Peyer's patch (tissue), 4 donors: ENCODE measurements at places on chromosomes 12 and 14.

- no peak for DNase-seq
These were observed 106.4 kb downstream of the DIP2B start for GRCh38 chr12:50611021-50611744.

DNA sequence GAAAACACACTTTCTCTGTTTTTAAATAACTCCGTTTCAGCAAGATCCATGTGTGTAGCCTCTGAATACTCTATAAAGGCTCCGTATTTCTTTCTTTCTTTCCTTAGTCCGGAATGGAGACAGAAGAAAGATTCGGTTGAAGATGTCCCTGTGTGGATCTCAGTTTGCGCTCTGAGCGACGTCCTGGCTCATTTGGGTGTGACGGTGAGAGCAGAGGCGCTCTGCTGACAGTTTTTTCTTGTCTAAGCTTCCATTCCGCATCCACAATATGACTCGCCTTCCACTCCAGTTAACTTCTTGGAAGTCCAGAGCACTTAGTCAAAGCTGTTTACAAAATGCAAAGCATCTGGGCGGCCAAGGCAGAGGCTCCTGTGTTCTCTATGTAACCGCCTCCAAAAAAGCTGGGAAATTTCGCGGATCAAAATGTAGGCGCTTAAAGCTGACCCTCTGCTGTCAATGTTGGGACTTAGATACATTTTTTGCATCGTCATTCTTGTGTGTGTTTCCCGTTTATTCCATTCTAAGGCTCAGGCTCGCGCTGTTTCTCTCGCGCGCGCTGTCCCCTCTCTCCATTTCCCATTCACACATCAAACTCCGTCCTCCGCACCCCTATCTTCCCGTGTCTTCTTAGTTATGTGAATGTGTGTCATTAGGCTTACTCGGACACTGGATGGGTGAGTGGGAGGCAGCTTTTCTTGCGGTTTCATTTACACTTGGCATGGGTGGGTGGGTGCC is 880 bp upstream of the FLRT2 start:
- DNase-seq = no peak

GRCh38 chr12:17640615-17641014 is 449.4 kb downstream of the RERGL start:
- DNase-seq = no peak

GRCh38 chr14:88196925-88197324 is 126.1 kb downstream of the KCNK10 start:
- no peak for DNase-seq

GRCh38 chr12:67647181-67647798 is 1.3 kb upstream of the DYRK2 start:
- peak; percentile 85 for DNase-seq

- DNase-seq = no peak
These were observed 5.9 kb upstream of the ITGB7 start for GRCh38 chr12:53212931-53213330.

- DNase-seq = no peak
These were observed 163.5 kb downstream of the CCER1 start for GRCh38 chr12:90791445-90791844.

- no peak for DNase-seq
These were observed 9.9 kb upstream of the SLC6A12 start for GRCh38 chr12:223841-224240.

GRCh38 chr12:25979059-25979458 is 20.6 kb downstream of the RASSF8 start:
- no peak for DNase-seq

DNA sequence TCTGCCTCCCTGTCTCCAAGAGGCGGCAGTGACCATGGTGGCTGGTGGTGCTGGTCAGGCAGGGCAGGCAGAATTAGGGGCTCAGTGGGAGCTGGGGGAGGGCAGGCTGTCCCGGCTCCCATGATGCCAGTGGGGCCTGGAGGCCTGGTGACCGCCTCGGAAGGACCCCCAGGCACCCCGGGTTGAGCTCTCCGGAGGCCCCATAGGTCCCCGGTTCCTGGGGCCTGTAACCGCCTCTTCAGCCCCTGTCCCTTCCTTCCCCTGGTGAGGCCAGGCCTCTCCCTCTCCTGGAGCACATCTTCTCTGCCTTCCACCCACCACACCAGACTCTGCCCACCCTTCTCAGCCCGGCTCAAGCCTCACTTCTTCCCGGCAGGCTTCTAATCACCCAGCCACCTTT is 117.7 kb upstream of the GSC start:
- DNase-seq = no peak

DNA sequence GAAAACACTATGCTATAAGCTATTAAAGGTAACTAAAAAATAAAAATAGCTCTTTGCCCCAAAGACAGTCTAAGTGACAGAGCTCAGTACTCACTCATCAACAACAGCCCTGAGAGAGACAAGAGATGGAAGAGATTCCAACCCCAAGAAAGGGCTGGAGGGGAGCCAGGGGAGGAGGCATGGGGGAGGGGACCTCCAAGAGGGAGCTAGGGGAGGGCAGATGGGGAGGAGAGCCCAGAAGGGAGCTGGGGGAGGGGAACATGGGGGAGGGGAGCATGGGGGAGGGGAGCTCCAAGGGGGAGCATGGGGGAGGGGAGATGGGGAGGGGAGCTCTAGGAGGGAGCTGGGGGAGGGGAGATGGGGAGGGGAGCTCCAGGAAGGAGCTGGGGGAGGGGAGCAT is 7.7 kb downstream of the SSH1 start:
- DNase-seq = no peak

- no peak for DNase-seq
These were observed 22.7 kb upstream of the PPP2R5C start for GRCh38 chr14:101738703-101739320.

DNA sequence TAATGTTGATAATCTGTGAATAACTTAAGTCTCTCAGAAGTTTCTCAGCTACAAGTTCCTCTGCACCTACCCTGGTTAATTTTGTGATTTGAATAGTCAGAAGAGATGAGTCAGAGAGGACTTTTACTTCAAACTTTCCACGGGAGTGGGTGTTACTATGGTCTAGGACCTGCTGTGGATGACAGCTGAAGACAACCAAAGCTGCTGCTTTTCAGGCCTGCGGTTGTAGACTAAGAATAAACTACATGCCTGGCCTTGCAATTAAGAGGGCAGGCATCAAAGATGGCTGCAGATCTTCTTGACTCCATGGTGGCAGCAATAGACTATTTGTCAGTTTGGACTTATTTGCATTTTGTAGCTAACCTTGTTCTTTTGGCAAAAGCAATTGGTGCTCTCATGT is 227.1 kb upstream of the KRR1 start:
- DNase-seq = no peak

GRCh38 chr12:3259973-3260372 is 182.8 kb downstream of the TSPAN9 start:
- DNase-seq = no peak

- peak; percentile 76 for DNase-seq
These were observed 768 bp downstream of the PTPN11 start for GRCh38 chr12:112419297-112420133.

- DNase-seq = no peak
These were observed 29.3 kb downstream of the DIO3 start for GRCh38 chr14:101590616-101591015.

DNA sequence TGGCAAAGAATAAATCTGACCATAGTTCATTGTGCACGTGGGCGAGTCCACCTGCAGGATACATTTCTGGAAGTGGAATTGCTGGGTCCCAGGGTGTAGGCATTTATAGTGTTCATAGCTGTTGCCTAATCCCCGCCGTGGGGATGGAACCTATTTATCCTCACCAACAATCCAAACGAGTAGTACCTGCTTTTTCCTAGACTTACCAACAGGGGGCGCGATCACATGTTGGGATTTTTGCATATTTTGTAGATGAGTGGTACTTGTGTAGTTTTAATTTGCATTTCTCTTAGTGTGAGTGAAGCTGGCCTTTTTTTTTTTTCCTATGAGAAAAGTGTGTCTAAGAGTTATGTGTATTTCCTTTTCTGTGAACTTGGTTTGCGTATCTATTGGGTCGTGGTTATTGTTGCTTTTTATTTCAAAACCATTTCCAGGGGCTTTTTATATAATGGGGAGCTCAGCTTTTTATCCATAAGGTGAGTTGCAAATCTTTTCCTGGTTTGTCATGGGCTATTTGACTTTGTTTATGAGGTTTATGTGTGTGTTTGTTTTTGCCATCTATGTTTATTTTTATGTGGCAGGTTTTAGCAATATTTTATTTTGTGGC is 67.2 kb downstream of the CCDC92 start:
- DNase-seq = peak; percentile 54

DNA sequence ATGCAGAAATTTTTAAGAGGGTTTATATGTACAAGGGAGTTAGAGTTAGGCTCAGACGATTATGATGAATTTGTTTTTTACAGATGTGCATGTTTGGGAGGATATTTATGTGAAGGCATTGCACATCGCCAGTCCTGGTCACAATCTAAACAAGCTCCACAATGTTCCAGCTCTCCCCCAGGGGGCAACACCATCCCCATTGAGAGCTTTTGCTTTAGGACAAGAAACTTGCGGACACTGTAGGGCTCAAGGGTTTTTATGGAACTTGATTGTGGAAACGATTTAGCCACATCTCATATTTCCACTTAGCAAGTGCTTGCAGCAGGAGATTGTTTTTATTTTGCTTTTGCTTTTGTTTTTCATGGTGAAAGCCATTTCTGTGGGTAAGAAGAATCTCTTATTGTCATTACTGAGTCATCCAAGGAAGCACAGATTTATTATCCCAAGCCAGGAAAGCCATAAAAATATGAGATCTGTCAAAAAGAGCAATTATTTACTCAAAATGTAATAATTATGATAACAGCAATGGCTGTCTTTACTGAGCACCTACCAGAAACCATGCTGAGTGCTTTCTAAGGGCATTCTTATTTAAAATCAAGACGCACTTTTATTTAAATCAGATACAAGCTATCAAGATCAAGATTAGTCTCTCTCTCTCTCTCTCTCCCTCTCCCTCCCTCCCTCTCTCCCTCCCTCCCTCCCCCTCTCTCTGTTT is 276.7 kb upstream of the SRRM4 start:
- no peak for DNase-seq

GRCh38 chr14:24441485-24441884 is 1.1 kb downstream of the SDR39U1 start:
- DNase-seq = no peak
